ENCODE measurements at places on chromosomes 7 and 10.
A peak's percentile ranks its signal among the peaks of the same experiment; 100 is the strongest.

DNA sequence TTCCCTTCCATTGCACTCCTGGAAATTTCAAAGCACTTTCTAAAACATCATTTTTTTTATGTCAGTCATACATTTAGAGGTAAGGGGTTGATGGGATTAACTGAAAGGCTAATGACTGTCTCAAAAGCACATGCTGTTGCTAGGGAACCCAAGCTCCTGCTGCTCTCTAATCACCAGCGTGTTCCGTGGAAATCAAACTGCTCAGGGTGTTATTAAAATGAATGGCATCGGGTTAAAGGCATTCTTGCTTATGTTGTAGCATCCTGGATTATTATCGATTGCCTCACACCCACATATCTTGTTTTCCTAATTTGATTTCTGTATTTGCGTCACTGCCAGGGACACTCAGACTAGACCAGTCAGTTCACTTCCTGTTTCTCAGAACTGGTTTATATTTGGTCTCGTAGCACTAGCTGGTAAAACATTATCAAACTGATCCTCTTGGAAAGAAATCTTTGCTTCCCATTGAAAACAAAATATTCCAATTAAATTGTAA, 216.5 kb upstream of the MKLN1 start:
- DNase-seq: no peak

GRCh38 chr10:35372329-35372728, 36.0 kb downstream of the CCNY start:
- no peak for DNase-seq

GRCh38 chr7:51376420-51377092, 59.9 kb upstream of the COBL start:
- DNase-seq: no peak

- no peak for DNase-seq
Measured at GRCh38 chr7:91047636-91048035, 216.6 kb upstream of the FZD1 start.

DNA sequence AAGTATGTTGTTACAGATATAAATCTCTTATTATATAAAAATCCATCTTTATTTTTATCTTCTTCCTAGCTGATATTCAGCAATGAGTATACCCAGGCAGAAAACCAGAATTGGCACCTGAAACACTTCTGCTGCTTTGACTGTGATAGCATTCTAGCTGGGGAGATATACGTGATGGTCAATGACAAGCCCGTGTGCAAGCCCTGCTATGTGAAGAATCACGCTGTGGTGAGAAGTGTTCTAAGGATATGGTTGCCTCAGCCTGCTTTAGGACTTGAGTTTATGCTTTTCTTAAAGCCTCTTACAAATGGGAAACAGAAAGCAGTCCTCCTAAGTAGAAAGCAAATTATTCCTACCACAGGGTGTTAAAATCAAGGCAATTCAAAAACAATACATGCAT, 41.9 kb downstream of the TES start:
- no peak for DNase-seq

GRCh38 chr10:10792681-10793080, 225.0 kb upstream of the CELF2 start:
- no peak for DNase-seq

GRCh38 chr7:1853431-1853985, 183.4 kb downstream of the ELFN1 start:
- no peak for DNase-seq

- DNase-seq: no peak
Measured at GRCh38 chr7:36654436-36654835, 69.9 kb downstream of the AOAH start.

- DNase-seq: no peak
Measured at GRCh38 chr7:133070562-133070961, 11.3 kb downstream of the CHCHD3 start.

GRCh38 chr10:117391436-117392205, 16.4 kb upstream of the PDZD8 start:
- DNase-seq: no peak

- DNase-seq: no peak
Measured at GRCh38 chr7:74018246-74018895, 9.6 kb upstream of the ELN start.

- no peak for DNase-seq
Measured at GRCh38 chr10:119335671-119336353, 128.4 kb downstream of the GRK5 start.

- no peak for DNase-seq
Measured at GRCh38 chr10:76428551-76429367, 997.3 kb downstream of the LRMDA start.

DNA sequence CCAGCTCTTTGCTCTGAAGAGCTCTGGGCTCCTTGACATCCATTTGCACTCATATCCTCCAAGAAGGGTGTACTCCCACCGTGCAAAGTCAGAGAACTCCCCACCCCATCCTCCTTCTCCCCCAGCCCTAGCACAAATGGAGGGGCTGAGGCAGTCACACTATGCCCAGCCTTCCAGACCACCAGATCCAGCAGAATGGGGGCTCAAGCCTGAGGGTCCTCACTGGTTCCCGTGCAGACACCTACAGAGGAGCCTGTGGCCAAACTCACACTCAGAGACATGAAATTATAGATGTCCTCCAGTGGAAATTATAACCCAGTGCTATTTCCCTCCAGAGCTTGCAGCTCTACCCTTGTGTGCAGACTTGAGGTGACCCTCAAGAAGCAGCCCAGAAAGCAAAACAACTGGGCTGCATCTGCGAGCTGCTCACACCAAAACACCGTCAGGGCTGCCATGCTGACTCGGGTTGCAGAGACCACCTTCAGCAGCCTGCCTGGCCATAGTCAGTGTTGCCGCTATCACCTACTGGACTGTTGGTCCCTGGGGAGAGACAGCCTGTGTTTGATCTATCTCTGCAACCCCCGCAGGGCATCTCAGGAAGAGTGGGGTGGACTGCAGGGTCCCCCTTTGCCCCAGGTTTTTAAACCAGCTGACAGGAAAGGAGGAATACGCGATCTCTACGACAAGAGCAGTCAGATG, 7.4 kb downstream of the ZNF488 start:
- DNase-seq: no peak

DNA sequence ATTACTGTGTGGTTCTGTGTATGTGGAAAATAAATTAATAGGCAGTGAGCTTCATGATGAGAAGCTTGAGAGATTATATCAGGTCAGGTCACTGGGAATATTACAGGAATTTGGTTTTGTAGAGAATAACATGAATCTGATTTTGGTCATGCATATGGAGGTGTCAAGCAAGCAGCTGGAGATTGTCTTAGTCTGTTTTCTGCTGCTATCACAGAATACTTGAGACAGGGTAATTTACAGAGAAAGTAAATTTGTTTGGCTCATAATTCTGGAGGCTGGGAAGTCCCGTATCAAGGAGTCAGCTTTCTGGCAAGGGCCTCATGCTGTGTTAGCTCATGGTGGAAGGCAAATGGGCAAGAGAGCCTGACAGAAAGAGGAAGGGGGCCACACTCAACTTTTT, 120.7 kb upstream of the FAM3C start:
- DNase-seq: no peak

GRCh38 chr7:25781704-25782103, 370.3 kb upstream of the NFE2L3 start:
- DNase-seq: no peak

GRCh38 chr7:78011642-78012041, 213.1 kb downstream of the PHTF2 start:
- DNase-seq: no peak

- no peak for DNase-seq
Measured at GRCh38 chr7:75650062-75650461, 88.7 kb downstream of the HIP1 start.

DNA sequence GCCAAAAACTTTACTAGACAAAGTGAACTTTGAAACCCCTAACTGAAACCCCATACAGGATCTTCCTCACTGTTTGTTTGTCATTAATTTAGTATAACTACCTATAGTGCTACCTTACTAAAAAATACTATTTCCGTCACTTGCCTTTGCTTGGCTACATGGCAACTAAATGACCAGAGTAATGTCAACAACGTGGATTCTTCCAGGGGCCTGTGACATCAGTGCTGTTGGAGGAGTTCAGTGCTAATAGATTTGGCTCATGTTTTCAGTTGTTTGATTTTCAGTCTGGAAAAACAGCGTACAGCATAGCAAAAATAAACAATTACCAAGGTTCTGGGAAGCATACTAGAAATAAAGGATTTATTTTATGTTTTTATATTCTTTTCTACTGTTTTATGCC, 3.0 kb upstream of the ASB15 start:
- DNase-seq: no peak

DNA sequence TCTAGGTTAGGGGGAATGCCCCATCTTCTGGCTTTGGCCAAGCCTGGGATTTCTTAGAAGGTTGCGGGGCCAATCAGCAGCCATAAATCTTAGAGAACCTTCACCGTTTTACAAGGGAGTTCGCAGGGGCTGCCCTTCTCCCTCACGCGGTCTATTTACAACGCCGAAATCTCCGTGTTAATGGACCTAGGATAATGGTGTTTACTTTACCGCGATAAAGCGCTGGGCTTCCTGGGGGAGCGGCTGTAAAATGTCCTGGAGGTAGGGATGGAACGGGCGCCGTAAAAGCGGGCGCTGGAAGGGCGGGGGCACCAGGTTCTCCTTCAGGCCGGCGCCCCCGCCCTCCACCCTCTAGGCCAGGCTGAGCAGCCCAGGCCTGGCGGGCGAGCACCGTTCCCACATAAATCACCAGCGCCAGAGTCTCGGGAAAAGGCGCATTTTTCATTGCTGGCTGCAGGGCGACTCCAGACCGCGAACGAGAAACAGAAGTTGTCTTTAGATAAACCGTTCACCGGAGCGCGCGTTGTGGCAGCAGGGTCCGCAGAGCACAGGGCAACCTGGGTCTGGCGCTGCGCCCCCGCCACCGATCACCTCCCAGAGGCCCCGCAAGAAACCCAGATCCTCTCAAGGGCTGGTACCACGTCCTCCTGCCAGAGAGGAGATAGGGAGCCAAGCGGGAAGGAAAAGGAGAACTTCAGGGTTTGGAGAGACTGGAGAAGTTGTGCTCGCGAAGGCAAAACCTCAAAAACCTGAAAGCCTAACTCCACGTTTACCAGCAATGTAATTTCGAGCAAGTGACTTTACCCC, 12.5 kb upstream of the NKX2-3 start:
- DNase-seq: no peak

DNA sequence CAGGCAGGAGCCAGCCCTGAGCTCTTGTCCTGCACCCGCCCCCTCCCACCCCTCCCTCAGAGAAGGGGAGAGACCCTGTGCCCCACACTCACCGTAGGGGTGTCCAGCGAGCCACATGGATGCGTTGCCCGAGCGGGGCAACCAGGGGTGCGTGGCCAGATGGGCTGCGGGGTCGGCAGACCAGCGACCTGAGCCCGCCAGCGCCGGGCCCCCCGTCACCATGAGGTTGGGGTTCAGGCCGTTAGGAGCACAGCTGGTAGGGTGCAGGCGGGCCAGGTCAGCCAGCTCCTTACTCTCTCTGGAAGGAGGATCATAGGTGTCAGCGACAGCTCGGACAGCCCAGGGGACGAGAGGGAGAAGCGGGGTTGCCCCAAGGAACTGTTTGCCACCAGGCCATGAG, 46.4 kb downstream of the TNRC18 start:
- no peak for DNase-seq

- DNase-seq: no peak
Measured at GRCh38 chr7:95398155-95398940, 2.2 kb upstream of the PON3 start.

- DNase-seq: no peak
Measured at GRCh38 chr7:16550671-16551070, 24.0 kb downstream of the LRRC72 start.

- no peak for DNase-seq
Measured at GRCh38 chr7:116305485-116306408, 95.4 kb downstream of the TES start.

DNA sequence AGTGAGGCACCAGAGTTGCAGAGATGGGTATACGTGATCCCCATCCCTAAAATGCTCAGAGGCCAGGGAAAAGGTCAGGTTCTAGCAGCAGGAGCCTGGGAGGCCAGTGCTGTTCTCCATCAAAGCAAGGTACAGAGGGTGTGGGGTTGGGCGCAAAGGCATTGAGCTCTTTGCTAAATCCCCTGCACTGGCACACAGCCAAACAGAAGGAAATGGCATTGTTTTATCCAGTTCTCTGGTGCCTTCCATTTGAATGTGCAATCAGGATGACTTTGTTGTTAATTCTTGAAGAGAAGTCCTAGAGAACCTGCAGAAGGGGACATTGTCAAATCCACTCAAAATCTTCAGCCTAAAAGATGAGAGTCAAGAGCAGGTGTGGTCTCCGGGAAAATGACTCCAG, 111.3 kb upstream of the CHST15 start:
- DNase-seq: no peak

- no peak for DNase-seq
Measured at GRCh38 chr7:92403760-92404074, 43.6 kb upstream of the GATAD1 start.

GRCh38 chr7:44750921-44751571, 2.4 kb downstream of the ZMIZ2 start:
- no peak for DNase-seq

GRCh38 chr7:76069238-76069638, 21.3 kb downstream of the MDH2 start:
- DNase-seq: peak; percentile 49

DNA sequence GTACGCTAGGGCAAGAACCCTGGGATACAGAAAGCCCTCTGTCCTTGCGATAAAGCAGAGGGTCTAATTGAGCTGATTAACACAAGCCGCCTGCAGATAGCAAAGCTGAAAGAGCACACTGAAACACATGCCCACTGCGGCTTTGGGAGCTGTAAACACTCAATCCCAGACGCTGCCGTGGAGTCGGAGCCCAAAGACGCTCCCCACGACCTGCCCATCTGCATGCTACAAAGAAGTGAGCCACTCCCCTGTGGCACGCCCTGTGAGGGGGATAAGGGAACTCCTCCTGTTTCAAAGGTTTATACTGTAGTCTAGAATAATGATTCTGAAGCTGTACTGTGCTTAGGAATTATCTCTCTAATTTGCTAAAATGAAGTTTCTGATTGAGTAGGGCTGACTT, 985.6 kb upstream of the GHITM start:
- no peak for DNase-seq

DNA sequence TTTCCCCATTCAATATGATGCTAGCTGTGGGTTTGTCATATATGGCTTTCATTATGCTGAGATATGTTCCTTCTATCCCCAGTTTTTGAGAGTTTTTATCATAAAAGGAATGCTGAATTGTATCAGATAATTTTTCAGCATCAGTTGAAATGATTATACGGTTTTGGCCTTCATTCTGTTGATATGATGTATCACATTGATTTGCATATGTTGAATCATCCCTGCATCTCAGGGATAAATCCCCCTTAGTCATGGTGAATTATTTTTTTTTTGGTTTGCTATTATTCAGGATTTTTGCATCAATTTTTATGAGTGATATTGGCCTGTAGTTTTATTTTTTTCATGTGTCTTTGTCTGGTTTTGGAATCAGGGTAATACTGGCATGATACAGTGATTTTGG, 1152.3 kb upstream of the C7orf33 start:
- no peak for DNase-seq

- DNase-seq: no peak
Measured at GRCh38 chr7:80879849-80880248, 39.0 kb downstream of the SEMA3C start.

- no peak for DNase-seq
Measured at GRCh38 chr10:132494866-132495630, 42.5 kb upstream of the INPP5A start.

- no peak for DNase-seq
Measured at GRCh38 chr7:137715121-137715520, 131.7 kb downstream of the DGKI start.
